ENCODE measurements at places on chromosomes 6 and 20.
A peak's percentile ranks its signal among the peaks of the same experiment; 100 is the strongest.

GRCh38 chr6:75906871-75907270, 157.8 kb downstream of the MYO6 start:
- DNase-seq: no peak

GRCh38 chr6:43865932-43866645, 96.1 kb downstream of the VEGFA start:
- no peak for DNase-seq

- DNase-seq: no peak
These were observed 280.2 kb downstream of the TBC1D7 start for GRCh38 chr6:13048113-13048512.

- DNase-seq: no peak
These were observed 45.7 kb upstream of the MCUR1 start for GRCh38 chr6:13859871-13860555.

DNA sequence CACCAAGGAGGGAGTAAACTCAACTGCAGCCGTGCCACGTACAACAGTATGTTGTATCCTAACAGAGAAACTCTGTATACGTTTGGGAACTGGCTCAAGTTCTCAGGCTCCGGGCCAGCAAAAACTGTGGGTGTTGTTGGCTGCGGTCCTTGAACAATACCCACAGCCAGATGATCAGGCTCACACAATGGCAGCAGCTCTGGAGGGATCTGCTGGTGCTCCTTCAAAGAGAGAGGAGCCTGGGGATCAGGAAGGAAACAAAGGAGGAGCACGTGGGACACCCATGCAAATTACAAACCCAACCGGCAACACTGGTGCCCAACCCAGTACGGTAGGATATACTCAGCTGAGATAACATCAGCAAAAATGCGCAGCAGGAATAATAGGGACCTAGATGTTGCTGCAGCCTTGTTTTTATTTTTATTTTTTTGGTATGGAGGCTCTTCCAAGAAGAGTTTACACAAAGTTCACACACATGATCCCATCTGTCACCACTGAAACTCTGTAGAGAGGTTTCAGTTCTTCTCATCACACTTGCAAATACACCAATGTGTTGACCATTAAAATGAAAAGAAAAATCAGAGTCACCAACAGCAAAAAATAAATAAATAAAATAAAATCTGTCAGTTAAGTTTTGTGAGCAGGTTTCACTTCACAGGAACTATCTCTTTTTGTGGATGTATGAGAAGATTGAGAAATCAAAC, 41.2 kb upstream of the PDE10A start:
- DNase-seq: peak; percentile 34

DNA sequence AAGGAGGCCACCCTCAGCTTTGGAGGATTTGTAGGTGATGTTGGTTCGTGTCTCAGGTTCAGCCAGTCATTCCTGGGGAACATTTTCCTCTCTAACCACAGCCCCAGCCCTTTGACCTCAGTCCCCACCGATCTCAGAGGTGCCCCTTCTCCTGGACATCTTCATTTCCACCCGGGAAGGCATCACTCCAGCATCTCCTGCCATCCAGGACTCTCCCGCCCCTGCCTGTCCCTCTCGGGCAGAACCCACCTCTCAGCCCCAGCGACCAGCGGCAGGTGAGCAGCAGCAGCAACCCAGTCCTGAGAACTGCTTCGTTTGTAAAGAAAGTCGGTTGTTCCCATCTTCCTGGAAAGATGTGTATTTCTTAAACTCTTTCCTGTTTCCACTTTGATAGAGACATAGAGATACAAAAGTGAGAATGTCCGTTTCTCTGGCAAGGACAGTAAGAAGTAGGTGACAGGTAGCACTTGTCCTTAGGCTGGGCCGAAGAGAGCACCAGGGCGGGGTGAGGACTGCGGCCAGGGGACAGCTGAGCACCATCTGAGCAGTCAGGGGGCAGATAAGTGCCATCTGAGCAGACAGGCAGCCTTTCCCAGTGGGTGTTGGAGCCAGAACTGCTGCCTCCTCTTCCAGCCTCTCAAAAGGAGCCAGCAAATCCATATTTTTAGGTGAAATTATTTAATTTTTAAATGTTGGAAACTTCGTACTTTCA, 142.2 kb downstream of the CDH4 start:
- no peak for DNase-seq

DNA sequence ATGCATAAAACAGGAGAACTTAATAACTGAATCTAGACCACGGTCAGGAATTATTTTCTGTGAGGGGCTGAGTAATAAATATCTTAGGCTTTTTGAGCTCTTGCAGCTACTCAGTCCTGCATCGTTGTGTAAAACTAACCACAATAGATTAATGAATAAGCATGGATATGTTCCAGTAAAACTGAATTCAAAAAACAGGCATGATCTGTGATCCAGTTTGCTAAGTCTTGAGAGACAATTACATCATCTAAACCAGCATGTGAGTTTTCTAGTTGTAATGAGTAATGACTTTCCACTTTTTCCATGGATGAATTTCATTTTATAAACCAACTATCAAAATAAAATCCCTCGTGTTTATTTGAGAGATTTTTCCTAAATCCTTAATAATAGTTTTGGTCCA, 336.8 kb downstream of the RFPL4B start:
- peak; percentile 98 for DNase-seq

DNA sequence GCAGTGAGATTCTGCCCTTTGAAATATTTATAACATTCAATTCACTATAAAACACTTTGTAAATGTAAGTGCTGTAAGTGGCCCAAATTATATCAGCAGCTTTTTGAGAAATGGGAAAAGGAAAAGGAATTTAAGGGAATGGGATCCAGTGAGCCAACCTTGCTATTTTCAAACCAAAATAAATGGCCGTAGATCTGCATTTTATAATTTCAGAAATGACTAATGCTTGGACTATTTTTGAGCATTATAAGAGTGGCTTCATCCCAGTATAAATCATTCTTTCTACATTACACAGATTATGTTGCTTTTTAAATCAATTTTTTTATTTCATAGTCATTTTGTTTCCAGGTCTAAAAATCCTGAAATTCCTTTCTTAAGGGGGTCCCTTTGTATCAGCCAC, 49.2 kb downstream of the ANKRD6 start:
- peak; percentile 55 for DNase-seq

- no peak for DNase-seq
These were observed 9.4 kb upstream of the ARFGEF2 start for GRCh38 chr20:48912065-48912464.

DNA sequence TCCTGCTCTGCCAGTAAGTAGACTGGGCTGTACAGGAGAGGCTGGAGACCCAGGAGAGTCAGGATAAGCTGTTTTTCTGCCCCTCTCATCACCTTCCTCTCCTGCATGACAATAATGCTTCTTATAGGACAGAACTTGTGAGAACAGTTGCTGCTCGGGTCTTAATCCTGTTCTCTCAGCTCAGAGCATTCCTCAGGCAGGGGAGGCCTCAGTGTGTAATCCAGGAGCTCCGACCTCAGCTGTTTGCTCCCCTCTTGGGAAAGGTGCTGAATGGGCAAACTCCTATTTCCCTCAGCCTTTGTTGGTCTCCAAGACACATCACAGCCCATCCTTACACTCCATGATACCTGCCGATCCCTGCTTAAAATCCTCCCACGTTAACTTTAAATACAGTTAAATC, 134.9 kb upstream of the LRFN2 start:
- no peak for DNase-seq

GRCh38 chr20:49395183-49395582, 87.3 kb downstream of the KCNB1 start:
- DNase-seq: peak; percentile 15

GRCh38 chr6:47524136-47524845, 46.7 kb downstream of the CD2AP start:
- peak; percentile 73 for DNase-seq

- DNase-seq: no peak
These were observed 256 bp downstream of the CDK19 start for GRCh38 chr6:110815015-110815410.

DNA sequence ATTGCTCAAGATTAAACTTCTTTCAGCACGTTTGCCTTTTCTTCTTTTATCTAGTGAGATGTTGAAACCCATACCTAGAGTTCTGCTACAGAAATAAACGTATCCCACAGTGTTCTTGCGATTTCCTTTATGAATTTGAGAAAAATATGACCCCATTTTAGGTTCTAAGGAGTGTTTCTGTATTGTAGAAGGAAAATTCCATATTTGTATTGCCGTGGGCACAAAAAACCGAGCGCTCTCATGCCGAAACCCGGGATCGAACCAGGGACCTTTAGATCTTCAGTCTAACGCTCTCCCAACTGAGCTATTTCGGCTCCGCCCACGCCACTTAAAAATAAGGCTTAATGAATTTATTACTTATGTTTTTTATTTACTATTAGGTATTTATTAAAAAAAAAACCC, 23.7 kb downstream of the ZNF311 start:
- peak; percentile 80 for DNase-seq

GRCh38 chr20:32350421-32350820, 7.7 kb upstream of the ASXL1 start:
- no peak for DNase-seq

GRCh38 chr6:22249711-22250350, 47.0 kb downstream of the PRL start:
- DNase-seq: no peak

DNA sequence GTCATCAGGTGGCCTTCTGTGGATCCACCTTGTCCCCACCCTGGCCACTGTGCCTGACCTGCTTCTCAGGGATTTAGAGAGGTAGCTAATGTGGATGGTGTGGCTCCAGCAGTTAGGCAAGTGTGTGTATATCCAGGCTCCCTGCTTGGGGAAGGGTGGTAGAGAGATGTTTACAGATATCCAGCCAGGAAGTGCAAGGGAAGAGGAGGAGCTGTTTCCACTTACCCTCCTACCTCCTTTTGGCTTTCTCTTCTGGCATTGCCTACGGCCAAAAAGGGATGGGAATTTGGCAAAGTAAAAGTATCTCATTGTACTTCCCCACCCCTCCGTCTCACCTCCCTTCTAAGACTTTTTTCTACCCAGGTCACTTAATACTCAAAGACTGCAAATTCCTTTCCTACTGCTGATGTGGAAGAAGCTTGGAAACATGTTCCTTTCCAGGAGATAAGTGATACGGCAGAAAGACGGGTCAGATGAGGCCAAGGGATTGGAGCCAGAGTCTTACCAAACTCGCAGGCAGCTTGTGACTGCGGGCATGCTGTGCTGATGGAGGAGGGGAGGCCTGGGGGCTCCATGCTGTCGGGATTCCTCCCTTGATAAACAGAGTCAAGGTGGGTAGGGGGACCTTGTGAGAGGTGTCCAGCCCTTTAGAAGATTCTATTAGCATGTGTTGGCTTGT, 253.4 kb downstream of the PRL start:
- DNase-seq: no peak

DNA sequence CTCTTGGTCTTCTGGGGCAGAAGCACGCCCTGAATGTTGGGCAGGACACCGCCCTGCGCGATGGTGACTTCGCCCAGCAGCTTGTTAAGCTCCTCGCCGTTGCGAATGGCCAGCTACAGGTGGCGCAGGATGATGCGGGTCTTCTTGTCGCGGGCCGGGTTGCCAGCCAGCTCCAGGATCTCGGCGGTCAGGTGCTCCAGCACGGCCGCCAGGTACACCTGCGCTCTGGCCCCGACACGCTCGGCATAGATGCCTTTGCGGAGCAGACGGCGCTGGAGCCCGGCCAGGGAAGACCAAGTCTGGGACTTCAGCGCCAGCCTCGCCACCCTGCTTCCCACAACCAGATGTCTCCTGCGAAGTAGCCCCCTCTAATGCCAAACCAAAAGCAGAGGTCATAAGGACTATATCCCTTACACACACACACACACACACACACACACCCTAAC, 8.0 kb upstream of the SLC17A3 start:
- DNase-seq: no peak

- no peak for DNase-seq
These were observed 103.2 kb upstream of the RIPOR2 start for GRCh38 chr6:25038999-25039398.

- no peak for DNase-seq
These were observed 157.0 kb downstream of the PLCB4 start for GRCh38 chr20:9225879-9226278.

- peak; percentile 68 for DNase-seq
These were observed 89.8 kb upstream of the PRSS16 start for GRCh38 chr6:27157459-27158315.

DNA sequence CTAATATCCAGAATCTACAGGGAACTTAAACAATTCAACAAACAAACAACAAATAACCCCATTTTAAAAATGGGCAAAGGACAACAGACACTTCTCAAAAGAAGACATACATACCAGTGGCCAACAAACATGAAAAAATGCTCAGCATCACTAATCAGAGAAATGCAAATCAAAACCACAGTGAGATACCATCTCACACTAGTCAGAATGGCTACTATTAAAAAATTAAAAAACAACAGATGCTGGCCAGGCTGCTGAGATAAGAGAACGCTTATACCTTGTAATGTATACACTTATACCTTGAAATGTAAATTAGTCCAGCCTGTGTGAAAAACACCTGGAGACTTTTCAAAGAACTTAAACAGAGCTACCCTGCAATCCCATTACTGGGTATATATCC, 166.8 kb downstream of the IBTK start:
- no peak for DNase-seq

DNA sequence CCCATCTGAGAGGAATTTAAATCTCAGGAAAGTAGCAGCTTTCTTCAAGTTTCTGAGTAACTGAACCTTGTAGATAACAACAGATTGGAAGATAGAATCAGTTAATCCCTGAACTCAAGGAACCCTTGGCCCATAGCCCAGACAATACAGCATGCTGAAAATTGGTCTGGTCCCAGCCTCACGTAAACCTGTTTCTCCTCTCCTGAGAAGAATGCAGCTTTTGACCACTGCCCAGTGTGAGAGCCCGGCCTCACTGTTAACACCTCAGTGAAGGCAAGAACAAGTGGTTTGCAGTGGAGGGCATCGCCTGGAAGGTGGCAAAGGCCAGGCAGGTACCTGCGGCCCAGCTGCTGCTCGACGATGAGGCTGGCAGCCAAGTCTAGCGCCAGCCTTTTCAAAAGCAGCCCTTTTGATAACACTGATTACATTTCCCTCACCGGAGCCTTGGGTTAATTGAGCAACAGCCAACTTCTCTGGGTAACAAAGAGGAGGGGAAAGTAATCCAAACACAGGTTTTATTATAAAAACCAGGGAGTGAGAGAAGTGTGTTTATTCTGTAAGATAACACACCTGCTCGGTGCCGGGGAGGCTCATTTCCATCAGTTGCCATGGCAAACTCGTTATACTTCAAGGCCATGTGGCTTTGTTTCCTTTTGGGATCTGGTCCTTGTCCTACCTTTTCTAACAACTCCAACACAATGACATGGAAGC, 54.0 kb downstream of the TRAF3IP2 start:
- DNase-seq: peak; percentile 64

DNA sequence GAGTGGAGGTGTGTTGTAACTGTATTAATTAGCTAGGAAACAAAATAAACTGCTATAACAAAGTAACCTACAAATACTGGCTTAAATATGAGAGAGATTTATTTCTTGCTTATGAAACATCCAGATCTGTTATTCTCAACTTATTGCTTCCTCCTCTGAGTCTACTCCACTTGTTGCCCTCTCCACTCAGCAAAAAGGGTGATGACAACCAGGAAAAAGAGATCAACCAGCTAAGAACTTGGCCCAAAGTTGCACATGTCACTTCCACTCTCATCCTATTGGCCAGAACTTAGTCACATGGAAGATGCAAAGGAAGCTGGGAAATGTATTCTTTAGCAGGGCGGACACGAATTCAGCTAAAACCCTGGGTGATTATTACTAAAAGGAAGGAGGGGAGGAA, 5.2 kb upstream of the TP53RK start:
- DNase-seq: no peak

GRCh38 chr6:26033085-26033940, 53.9 kb upstream of the HFE start:
- DNase-seq: peak; percentile 99
